CD4-positive, alpha-beta T cell treated with Interleukin-1 beta for 1 hour (primary cell): ENCODE measurements at places on chromosomes 4 and X.

DNA sequence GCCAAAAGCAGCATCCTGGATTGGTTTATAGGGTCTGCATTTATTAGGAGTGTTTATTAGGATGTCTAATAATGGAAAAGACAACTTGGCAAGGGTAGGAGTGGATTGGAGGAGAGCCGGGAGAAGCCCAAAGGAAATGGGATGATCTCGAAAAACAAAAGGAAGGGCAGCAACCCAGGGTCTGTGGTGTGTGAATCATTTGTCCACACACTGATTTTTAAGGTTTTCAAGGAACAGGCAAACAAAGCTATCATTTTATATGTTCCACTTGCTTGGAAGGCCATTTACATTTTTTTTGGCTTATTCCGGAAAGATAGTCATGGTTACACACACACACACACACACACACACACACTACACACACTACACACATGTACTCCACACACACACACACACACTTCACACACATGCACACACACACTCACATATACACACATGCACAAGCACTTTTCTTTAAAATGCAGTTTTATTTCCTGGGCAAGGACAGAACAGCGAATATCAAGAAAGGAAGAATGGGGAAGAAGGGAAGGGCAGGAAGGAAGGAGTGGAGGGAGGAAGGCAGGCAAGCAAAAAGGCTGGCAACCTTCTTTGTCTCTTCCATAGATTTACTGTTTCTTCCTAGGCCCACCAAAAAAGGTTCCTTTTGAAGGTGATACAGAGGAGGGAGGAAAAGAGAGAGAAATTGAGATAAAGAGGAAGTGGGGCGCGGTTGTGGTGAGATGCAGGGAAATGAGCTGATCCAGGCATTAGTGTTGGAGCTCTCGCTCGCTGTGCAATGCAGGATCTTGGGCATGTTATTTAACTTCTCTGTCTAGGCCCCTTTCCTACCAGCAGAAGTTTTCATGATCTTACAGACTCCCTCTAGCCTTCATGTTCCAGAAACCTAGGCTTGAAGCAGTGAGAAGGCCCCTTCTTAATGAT, 88.6 kb upstream of the MAML3 start:
- no peak for DNase-seq

GRCh38 chrX:9153300-9153699, 119.4 kb upstream of the FAM9B start:
- no peak for DNase-seq

- no peak for DNase-seq
Observed at GRCh38 chrX:46710927-46711623, 47.8 kb downstream of the SLC9A7 start.

- no peak for DNase-seq
Observed at GRCh38 chrX:138708268-138708667, 3.2 kb downstream of the FGF13 start.

DNA sequence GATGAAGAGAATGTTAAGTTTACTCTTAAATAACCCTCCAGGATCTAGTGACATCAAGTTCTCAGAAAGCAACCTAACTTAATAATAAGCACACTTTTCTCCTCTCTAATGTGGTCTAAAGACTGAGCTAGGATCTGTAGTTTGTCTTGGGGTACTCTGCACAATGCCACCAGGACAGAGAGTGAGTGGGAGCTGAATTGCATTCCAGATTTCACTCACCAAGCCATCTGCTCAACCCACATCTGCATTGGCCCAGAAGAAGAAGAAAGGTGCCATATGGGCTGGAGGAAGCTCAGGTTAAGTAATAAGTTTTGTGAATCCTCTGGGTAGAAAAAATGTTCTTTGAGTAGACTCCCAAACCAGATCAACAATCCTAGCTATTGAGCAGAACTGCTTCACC, 384.6 kb downstream of the PPP3CA start:
- no peak for DNase-seq

- no peak for DNase-seq
Observed at GRCh38 chrX:108699368-108699767, 37.0 kb downstream of the IRS4 start.

GRCh38 chr4:150886597-150886996, 128.5 kb downstream of the LRBA start:
- no peak for DNase-seq

- DNase-seq, result no peak
Observed at GRCh38 chr4:27005501-27005900, 144.9 kb downstream of the STIM2 start.
